ENCODE measurements at places on chromosomes 4 and X. TPM values are rescaled to one million over a fixed set of nuclear protein-coding genes. Genes with fewer than 3 reads are reported as not detected.

BCORL1 gene
- 8.3 TPM for total RNA-seq

GRCh38 chr4:94533405-94534223 is 81.9 kb downstream of the PDLIM5 start:
- DNase-seq: no peak

DNA sequence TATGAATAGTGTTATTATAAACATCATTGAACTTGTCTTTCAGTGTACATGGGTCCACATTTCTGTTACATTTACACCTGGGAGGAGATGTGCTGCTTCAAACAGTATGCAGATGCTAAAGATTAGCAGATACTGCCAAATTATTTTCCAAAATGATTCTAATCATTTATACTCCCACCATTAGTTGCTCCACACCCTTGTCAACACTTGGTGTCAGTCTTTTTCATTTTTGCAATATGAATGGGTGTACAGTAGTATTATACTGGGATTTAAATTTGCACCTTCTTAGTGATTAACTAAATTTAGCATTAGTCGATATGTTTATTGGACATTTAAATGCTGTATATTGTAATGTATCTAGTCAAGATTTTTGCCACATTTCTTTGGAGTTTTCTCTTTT is 131.6 kb upstream of the GRID2 start:
- DNase-seq: no peak

DNA sequence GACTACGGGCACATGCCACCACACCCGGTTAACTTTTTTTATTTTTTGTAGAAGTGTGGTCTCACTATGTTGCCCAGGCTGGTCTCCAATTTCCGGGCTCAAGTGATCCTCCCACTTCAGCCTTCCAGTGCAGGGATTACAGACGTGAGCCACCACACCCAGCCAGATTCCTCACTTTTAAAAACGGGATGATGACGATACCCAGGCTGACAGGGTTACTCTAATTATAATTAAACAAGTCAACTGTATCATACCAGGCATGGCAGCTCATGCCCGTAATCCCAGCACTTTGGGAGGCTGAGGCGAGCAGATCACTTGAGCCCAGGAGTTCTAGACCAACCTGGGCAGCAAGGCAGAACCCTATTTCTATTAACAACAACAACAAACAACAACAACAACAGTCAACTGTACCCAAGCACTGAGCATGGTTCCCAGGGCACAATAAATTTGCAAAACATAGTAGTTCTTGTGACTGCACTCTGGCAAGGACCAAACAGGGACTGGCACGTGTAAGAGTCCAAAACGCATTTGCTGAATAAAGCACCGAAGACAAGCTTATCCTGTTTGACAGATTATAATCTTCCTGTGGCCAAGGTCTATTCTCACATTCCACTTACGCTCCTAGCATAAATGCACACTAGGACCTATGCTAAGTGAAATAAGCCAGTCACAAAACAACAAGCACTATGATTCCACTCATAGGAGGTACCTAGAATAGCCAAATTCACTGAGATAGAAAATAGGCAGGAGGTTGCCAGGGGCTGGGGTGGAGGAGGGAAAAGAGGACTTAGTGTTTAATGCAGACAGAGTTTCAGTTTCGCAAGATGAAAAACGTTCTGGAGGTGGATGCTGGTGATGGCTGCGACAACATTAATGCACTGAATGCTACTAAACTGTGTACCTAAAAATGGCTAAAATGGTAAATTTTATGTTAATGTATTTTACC is 77.5 kb downstream of the IRF2 start:
- DNase-seq: no peak

DNA sequence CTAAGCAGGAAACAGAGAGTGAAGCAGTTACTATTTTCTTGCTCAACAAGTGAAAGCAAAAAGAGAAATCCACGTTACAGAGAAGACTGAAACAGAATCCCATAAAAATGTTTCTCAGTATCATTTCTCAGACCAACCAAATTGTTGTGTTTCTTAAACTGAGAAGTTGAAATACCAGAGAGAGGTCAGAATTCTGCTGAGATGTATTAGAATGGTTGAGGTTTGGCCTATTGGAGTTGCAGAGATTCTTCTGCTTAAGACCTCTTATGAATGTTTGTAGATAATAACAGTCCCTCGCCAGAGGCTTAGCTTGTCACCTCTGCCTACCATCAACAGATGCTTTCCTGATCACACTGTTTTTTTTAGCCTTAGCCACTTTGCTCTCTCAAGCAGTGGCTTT is 481.4 kb downstream of the TRIML1 start:
- DNase-seq: no peak

GRCh38 chr4:48137846-48138245 is 3.8 kb upstream of the TXK start:
- no peak for DNase-seq

Data from colonic mucosa (tissue), 4 donors.